ENCODE measurements at places on chromosomes 7 and 10.

GRCh38 chr7:84191842-84192241 lies 2.7 kb downstream of the SEMA3A start:
- DNase-seq = no peak

DNA sequence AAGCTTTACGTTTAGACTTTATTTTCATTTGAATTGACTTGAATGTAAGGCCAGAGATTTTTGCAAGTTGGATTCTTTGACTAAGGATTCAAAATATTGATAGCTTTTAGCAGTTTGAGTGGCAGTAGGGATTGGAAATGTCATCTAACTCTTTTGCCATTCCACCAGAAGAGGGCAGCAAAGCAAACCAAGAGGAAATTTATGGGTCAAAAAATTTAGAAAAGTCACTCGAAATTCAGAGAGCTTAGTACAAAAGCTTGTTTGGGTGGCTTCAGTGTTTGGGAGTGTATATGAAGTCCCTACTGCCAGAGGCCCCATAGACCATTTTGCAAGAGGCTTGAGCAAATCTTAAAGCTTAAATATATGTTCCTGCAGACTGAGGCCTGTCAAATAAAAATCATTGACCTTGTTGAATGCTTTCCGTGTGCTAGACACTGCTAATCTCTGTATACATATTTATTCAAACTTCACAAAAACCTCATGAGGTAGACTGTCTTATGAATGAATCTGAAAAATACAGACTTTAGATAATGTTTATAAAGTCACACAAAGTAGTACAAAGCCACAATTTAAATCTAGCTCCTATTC lies 44.6 kb upstream of the RSBN1L start:
- DNase-seq = peak; percentile 28

DNA sequence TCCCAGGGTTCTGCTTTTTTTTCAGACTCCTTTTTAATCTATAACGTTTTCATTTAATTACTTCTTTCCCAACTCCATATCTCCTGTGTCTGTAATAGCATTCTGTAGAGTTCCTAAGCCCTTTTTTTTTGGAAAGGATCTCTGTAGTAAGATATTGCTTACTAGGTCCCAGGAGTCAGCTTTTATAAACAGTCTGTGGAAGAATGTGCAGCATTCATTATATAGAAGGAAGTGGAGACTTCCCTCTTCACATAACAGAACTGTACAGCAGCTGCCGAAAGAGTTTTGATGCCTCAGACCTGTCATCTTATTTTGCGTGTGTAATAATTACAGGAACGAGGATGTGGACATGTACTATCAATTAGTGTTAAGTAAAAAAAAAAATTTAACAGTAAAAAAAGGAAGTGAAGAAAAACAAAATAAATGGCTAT lies 7.4 kb upstream of the STEAP4 start:
- no peak for DNase-seq

DNA sequence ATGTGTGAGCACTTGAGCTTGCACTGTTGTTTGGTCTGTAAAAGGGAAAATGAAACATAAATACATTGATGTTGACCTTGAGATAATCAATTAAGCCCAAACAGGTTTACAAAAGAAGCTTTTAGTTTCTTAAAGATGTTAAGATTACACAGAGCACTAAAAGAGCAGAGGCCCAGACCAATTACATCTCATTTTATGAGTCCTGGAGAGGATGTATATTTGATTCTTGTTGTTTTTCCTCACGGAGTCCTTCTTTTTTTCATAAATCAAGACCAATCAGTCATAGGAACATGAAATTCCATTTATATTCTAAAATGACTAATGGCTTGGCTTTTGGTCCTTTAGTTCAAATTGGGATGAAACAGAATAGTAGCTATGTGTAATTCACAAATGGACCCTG lies 249.7 kb upstream of the NPY start:
- no peak for DNase-seq

GRCh38 chr10:12324530-12324929 lies 24.8 kb upstream of the CAMK1D start:
- DNase-seq = no peak

- no peak for DNase-seq
These were observed 502.8 kb downstream of the PHTF2 start for GRCh38 chr7:78301407-78301806.

- DNase-seq = no peak
These were observed 29.7 kb upstream of the TAS2R16 start for GRCh38 chr7:123024989-123025758.

DNA sequence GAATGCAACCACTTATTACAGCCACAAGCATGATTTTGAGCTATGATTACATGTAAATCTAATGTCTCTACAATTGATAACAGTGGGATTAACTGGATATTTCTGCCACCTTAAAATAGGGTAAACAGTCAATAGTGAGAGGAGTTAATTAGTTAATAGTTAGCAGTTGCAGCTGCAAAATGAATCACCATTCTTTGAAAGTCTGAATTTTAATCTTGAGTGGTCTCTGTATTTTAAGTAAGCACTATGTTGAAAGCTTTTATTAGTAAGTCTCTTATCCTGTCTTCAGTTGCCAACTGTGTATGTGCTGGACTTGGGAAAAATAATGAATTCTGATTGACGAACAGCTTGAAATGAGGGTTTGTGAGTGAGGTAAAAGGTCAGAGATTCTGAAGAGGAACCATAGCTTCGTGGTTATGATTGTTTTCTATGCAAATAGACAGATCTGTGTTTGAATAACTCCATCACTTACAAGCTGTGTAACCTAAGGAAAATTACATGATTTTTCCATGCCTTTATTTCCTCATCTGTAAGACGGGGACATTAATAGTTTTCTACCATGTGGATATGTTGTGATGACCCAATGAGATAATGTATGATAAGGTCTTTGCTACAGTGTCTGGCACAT lies 75.2 kb downstream of the RNLS start:
- no peak for DNase-seq

DNA sequence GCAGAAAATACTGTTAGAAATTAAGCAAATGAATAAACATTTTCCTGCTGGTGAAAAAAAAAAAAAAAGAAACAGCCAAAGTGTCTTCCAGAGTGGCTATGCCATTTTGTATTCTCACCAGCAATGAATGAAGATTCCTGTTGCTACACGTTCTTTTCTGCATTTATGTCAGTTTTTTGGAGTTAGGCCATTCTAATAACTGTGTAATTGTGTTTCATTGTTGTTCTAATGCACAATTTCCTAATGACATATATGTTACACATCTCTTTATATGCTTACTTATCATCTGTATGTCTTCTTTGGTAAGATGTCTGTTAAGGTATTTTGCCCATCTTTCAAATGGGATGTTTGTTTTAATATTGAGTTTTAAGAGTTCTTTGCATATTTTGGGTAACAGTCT lies 213.7 kb downstream of the ITGB1 start:
- DNase-seq = no peak
